ENCODE measurements at places on chromosomes 5 and 9.

DNA sequence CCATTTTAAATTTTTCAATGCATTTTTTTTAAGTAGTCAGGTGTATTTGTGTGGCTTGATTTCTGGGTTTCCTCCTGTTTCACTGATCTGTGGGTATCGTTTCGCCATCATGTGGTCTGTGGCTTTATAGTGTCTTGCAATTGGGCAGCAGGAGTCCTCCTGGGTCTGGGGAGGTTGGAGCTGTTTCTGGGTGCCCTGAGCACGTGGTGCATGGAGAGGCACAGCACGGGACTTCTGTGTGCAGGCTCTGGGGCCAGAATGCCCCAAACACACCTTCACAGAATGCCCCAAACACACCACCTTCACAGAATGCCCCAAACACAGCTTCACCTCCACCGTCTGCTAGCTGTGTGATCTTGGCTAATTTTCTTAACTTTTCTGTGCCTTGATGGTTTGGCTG lies 82.6 kb upstream of the COL5A1 start:
- DNase-seq = no peak

- DNase-seq = no peak
Measured at GRCh38 chr5:177552839-177553455, 1.4 kb downstream of the FAM193B start.

DNA sequence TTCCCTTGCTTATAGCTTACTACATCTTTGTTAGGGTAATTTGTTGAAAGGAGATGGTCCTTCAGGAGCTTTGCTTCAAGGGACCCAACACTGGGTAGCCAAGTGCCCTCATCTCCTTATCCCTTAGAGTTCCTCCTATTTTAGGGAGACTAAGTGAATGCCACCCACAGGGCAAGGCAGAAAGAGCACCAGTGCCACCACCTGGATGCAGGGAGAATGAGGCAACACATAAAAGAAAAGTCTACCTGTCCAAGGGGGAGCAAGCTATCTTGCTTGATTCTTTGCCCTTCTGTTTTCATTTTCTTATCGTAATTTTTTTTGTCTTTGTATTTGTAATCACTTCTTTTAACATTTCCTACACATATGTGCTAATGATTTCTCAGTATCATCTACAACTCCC lies 205.5 kb downstream of the NPR3 start:
- DNase-seq = no peak

- no peak for DNase-seq
Measured at GRCh38 chr9:565528-565927, 276.0 kb upstream of the DMRT1 start.

Data from stimulated activated naive CD8-positive, alpha-beta T cell treated with anti-CD3 and anti-CD28 coated beads, Interleukin-15, Interleukin-2, amounts not matched to agents 100 U/mL and 50 U/mL, for 24 hours (primary cell).